ENCODE measurements at places on chromosomes 1 and 21.

- DNase-seq: no peak
Measured at GRCh38 chr1:39839651-39840050, 43.7 kb downstream of the TRIT1 start.

DNA sequence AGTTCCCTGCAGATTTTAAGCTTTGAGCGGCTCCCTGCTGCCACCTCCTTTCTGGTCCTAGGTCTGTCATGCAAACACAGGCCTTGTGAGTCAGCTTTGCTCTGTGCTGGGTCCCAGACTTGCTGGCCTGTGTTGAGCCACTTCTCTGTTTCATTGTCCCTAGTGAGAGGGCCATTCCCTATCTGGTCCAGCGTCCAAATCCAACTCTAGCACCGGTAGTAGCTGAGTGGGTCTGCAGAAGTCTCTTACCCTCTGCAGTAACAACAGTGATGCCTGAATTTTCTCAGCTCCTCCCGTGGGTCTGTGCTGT lies 5.8 kb downstream of the TTC22 start:
- no peak for DNase-seq

DNA sequence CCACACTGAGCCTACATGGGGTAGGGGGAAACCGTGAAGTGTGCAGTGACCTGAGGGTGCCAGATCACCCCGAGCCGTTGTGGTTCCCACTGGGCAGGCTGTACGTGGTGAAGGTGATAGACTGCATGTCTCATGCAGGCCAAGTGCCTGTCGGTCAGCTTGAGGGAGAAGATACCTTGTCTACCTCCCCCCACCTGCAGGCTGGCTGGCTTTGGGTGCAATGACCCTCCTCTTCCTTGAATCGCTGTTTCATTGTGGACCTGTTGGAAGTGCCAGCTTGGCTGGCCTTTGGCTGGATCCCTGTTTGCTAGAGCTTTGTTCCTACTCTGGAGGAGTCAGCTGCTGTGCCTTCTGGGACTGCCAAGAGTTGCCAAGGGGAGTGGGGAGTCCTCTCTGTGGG lies 92.5 kb downstream of the GALNT2 start:
- DNase-seq: no peak

GRCh38 chr1:167229719-167230385 lies 9.2 kb downstream of the POU2F1 start:
- DNase-seq: no peak

GRCh38 chr1:235865565-235866204 lies 1.0 kb downstream of the LYST start:
- DNase-seq: no peak

DNA sequence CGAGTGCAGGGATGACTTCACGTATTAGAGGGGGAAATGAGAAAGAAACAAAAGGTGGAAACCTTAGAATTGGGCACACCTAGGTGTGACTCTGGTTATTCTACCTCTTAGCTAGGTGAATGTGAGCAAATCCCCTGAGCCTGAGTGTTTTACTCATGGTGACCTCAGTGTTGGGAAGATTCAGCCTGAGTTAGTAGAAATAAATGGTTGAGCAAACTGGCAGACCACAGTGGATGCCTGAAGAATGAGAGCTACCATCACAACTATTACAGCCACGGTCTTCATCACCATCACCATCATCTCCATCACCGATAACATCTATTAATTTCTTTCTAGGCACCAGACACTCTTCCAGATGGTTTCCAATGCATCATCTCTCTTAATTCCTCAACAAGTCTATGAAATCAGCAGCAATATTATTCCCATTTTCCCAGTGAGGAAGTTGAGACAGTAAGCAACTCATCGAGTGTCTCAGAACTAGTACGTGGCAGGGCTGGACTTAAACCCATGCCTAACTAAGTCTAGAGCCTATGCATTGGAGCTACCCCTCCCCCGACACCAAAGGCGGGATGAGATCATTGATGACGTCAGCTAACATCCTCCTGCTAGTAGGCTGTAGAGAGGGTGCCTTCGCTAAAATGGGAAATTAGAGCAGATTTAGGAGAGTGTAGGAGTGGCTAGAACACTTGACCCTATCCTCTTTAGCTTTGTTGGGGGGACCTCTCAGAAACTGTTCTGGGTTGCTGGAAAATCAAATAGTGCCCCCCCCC lies 7.9 kb upstream of the KAZN start:
- no peak for DNase-seq

- DNase-seq: no peak
Measured at GRCh38 chr1:213761845-213762407, 225.8 kb upstream of the PROX1 start.

- DNase-seq: no peak
Measured at GRCh38 chr1:34199927-34200326, 23.2 kb downstream of the C1orf94 start.

DNA sequence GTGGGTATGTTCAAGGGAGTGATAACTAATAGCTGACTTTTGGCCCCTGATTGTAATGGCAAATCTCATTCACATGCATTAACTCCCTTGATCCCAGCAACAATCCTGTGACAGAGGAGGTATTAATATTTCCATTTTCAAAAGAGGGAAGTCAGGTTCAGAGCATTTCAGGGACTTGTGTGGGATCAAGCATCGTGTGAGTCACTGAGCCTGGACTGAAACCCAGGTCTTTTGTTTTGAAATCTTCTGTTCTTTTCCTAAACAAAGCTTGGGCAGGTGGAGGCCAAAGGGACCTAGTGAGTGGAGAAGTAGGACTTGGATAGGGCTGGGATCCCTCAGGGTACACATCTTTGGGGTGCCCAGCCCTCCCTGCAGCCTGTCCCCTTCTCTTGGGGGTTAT lies 37.9 kb downstream of the ETNK2 start:
- no peak for DNase-seq

GRCh38 chr1:246477634-246478033 lies 29.4 kb downstream of the SMYD3 start:
- no peak for DNase-seq

DNA sequence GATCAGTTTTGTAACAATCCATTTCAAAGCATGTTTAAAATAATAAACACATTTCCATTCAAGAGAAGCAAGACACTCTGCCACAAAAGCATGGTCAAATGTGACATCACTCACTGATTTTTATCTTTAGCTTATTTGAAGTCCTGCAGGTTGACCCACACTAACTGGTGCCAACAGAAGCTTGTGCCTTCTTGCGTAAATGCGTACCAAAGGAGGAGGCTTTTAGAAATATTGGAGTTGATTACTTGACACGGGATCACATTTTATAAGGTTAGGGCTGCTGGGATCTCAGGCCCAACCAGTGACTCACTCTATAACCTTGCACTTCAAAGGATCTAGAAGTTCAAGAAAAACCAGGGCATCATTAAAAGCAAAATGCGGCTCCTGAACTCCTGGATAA lies 203.6 kb downstream of the PCP4 start:
- DNase-seq: no peak

GRCh38 chr1:158818975-158819431 lies 12.1 kb upstream of the MNDA start:
- DNase-seq: no peak

- no peak for DNase-seq
Measured at GRCh38 chr1:75794382-75794781, 2.3 kb upstream of the MSH4 start.

- no peak for DNase-seq
Measured at GRCh38 chr1:226661965-226662364, 77.1 kb downstream of the ITPKB start.

DNA sequence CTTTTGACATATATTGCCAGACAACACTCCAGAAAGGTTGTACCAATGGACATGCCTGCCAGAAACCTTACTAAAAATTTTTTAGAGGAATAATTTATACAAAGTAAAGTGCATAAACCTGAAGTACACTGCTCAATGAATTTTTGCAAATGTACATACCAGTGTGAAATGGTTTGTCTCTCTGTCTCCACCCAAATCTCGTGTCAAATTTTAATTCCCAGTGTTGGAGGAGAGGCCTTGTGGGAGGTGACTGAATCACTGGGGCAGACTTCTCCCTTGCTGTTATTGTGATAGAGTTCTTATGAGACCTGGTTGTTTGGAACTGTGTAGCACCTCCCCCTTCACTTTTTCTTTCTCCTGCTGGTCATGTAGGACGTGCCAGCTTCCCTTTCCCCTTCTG lies 168.8 kb downstream of the RWDD3 start:
- DNase-seq: no peak

GRCh38 chr1:233796146-233796783 lies 108.2 kb upstream of the SLC35F3 start:
- DNase-seq: no peak

DNA sequence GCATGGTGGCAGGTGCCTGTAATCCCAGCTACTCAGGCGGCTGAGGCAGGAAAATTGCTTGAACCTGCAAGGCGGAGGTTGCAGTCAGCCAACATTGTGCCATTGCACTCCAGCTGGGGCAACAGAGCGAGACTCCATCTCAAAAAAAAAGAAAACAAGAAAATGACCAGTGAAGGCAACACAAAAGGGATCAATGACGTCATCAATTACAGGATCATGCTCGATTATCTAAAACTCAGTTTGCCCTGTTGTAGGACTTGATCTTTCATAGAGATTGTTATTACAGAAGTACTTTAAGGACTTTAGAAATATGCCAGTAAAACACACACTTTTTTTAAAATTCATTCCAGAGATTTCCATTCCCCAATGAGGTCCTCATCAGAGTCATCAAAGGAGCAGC lies 147.8 kb downstream of the ETS2 start:
- DNase-seq: no peak

GRCh38 chr1:172724765-172725613 lies 66.1 kb downstream of the FASLG start:
- DNase-seq: no peak

DNA sequence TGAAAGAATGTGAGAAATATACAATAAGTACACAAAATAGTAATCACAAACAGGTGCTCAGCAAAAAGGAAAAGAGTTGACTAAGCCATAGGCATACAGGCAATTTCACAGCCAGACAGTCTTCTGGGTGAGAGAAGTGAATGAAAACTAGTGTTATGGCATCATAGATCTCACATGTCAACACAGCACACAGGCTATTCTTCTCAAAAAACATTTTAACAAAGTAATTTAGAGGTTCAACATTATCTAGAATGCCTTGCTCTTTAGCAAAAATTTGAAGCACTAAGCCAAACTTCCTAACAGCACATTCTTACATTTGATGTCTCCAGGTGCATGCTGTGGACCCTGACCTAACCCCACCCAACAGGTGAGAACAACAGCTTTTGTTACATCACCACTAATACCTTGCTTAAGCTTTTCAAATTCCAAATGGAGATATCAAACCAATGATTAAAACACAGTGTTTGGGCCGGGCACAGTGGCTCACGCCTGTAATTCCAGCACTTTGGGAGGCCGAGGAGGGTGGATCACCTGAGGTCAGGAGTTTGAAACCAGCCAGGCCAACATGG lies 30.5 kb downstream of the OTUD7B start:
- DNase-seq: no peak

DNA sequence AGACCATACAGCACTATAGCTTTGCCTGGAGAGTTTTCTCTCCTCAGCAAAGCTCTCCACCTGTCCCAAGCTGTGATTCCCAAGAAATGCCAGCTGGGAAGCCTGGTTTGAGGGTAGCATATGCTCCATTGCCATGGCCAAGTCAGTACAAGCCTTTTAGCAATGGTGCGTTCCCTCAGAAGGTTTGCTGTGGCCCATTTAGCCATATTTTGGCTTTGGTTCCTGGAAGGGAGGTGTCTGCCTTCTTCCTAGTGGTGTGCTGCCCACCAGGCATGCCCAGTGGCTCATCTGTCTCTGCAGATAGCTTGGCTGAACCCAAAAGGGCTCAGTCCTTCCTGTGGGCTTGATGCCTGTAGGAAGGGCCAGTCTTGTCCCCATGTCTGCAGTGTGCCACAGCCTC lies 32.4 kb downstream of the GALNT2 start:
- DNase-seq: no peak

- DNase-seq: no peak
Measured at GRCh38 chr1:19775831-19776230, 23.9 kb downstream of the TMCO4 start.

- no peak for DNase-seq
Measured at GRCh38 chr21:41045534-41046268, 122.3 kb upstream of the BACE2 start.

GRCh38 chr1:5637171-5637570 lies 355.1 kb downstream of the NPHP4 start:
- DNase-seq: no peak

DNA sequence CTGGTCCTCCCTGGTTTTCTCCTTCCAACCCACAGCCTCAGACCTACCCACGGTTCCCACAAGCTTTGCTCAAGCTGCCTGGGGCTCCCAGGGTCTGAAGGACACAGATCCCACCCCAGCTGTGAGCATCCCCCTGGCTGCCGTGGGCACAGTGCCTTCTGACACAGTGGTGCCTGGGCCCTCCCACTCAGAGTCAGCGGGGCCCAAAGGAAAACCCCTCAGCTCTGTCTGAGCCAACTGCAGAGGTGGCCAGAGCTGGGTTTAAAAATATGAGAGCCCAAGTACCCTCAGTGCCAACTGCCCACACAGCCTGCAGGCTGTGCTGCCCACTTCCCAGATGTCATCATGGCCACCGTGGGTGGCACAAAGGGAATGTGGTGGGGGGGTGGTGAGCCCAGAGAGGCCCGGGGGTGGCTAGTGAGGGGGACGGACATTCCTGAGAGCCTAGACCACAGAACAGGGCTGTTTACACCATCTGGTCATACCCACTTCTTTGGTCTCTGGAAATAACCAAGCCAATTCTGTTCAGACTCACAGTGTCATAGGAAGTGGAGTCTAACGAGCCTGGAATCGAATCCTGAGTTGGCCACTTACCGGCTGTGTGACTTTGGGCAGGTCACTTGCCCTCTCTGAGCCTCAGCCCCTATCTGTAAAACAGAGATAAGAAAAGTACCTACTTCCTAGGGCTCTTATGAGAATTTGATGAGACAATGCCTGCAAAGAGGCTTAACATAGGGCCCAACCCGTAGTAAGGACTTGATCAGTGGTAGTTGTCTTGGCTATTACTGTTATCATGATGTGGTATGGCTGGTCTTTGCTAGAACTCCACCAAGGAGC lies 85.5 kb downstream of the CAMK2N1 start:
- no peak for DNase-seq

DNA sequence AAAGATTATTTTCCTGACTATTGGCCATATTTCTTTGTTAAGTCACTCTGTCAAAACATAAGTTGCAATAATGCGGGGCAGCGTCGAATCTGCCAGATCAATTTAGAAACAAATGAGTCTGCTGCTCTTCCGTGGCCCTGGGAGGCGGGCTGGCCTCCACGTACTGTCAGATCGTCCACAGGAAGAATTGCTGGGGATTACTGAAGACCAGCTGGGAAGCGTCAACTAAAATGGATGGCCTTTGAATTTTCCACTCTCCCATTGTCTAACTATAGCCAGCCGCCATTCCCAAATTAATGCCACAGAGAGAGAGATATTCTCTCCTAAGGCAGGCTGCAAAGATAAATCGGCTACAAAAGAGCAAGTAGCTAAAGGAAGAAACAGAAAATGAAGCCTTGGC lies 560.2 kb downstream of the SMYD3 start:
- DNase-seq: no peak
